ENCODE measurements at places on chromosomes 4 and X.

DNA sequence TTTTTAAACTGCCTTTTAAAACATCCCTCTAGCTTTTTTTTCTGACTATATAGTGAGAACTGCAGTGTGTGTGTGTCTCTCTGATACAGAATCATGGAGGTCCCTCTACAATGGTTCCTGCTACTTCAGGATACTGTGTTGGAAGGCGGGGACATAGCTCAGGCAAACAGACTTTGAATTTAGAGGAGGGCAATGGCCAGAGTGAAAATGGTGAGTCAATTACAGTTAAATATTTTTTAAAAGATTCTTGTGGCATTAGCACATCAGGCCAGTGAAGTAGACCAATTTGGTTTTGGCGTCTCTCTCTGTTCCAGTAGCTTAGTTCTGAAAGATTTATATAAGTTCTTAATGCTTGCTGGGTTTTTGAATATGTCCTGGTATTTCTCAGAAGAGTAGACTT lies 47.1 kb downstream of the ALG13 start:
- DNase-seq: no peak

GRCh38 chrX:57607295-57608187 lies 15.7 kb downstream of the ZXDB start:
- DNase-seq: no peak

DNA sequence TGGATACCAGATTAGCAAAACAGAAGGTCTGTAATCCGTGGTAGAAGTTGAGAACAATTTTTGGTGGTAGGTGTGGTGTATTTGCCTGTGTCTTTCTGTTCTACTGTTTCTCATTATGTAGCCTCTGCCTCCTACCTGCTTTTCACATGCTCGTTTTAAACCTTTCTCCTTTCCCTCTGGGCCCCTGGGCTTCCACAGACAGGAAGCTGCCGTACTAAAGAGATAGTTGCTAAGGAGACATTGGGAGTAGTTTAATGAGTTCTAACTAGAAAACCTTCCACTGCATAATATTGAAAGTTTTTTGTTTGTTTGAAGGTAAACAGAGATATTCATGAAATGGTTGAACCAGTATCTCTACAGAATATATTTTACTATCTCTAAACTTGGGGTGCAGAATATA lies 107.8 kb downstream of the STOX2 start:
- DNase-seq: no peak

GRCh38 chrX:103356858-103357257 lies 552 bp downstream of the TCEAL9 start:
- DNase-seq: no peak

- DNase-seq: no peak
Observed at GRCh38 chr4:150323406-150324325, 245.4 kb downstream of the DCLK2 start.

DNA sequence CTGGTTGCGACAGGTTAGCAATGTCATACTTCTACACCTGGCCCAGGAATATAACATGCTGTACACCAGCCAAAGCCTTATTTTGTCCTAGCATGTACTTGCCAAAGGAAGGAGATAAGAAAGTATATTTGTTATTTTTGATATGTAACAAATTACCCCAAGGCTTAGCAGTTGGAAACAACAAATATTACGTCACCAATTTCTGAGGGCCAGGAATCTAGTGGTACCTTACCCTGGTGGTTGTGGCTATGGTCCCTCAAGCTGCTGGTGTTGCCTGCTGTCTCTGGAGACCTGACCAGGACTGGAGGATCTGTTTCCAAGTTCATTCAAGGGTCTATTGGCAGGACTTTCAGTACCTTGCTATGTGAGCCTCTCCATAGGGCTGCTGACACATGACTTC lies 135.5 kb upstream of the BANK1 start:
- no peak for DNase-seq

DNA sequence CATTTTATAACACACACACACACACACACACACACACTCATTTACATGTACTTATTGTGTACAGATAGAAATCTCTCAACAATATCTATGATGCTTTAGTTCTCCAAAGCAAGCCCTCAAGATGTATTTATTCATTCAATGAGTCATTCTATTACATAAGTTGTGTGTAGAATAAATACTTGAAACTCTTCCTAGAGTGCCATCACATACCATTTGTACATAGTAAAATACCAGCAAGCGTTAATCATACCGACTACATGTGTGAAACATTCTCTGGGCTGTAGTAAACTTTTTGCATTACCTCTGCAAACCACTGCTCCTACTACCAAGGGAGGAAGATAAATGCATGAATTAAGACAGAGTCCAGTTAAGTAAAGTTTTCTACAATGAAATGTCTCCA lies 70.9 kb downstream of the EPHA5 start:
- DNase-seq: no peak
